ENCODE measurements at places on chromosomes 2 and 18. TPM values are rescaled to one million over a fixed set of nuclear protein-coding genes. Genes with fewer than 3 reads are reported as not detected.
A peak's percentile ranks its signal among the peaks of the same experiment; 100 is the strongest.

HJURP gene
- total RNA-seq: 98.4 TPM

GPR155 gene
- 9.2 TPM for total RNA-seq

KCTD1 gene
- 3.2 TPM for total RNA-seq

CRYGC gene
- total RNA-seq: not detected

CAPG gene
- 24.1 TPM for total RNA-seq

DNA sequence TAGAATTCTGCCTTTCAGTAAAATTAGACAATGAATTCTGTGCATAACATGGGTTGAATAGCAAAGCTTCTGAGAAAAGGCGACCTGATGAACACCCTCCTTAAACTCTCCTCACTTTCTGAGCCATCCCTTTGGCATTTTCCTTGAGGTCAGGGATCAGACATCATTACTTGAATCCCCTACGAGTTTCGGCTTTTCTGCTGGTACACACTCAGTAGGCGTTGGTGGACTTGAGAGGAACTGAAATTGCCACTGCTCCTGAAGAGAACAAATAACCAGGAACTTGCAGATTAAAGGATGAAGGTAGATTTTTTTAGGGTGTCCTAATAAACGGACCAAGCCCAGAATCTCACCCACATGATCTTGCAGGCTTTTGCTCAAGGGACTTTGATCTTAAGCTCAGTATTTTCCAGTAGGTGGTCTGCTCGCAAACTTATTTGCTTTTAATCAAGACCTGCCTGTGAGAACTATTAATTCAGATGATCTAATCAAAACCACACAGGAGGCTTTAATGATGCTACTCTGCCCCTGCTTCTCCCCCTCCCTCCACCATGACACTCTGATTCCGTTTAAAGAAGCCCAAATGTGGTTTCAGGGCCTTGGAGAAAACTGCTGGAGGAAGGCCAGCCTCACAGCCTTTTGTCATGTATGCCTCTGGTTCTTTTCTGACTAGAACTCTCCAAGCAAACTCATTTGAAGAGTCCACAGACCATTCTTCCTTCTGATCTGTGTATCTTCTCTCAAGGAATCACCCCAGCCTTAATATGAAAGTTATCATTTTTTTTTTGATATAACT lies 124.9 kb downstream of the PRKCE start:
- H3K4me1 ChIP-seq: peaks cover 5% of the 10 kb centered on the region
- H3K36me3 ChIP-seq: no peaks in the 10 kb centered on the region
- no peak overlapping the region for H3K4me3 ChIP-seq
- H3K27me3 ChIP-seq: no peaks in the 10 kb centered on the region
- DNase-seq: no peak

DNA sequence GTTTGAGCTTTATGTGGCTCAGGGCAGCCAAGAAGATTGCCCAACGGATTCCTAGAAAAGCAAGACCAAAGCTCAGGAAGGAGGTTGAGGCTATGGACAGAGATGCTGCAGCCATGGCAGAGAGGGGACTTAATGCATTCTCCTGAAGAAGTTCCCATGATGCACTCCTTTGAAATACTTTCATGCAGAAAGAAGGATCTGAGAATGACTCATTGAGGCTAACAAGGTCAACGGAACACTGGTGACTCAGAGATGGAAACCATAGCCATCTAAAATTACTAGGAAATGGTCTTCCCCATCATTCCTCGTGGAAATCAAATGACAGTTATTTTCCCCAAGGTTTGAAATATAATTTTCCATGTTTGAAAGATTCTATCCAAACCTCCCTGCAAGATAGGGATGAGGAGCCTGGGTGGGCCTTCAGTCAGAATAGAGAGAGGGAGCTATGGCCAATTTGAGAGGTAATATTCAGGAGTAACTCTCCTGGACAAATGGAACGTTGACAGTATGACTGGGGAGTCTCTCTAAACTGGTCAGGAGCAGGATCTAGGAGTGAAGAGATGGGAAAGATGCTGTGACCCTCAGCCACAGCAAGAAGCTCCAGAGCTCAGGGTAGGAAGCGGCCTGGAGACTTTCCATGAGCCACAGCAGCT lies 63.0 kb downstream of the REEP1 start:
- no peak overlapping the region for H3K27ac ChIP-seq
- H3K4me1 ChIP-seq: peaks cover 21% of the 10 kb centered on the region
- H3K36me3 ChIP-seq: peaks cover 8% of the 10 kb centered on the region
- H3K4me3 ChIP-seq: no peak overlapping the region
- H3K27me3 ChIP-seq: peaks cover 4% of the 10 kb centered on the region

GRCh38 chr18:42798606-42799170 lies 316.8 kb downstream of the RIT2 start:
- H3K4me1 ChIP-seq: no peaks in the 10 kb centered on the region
- no peak overlapping the region for H3K27ac ChIP-seq
- H3K27me3 ChIP-seq: no peaks in the 10 kb centered on the region
- no peak overlapping the region for H3K4me3 ChIP-seq
- H3K36me3 ChIP-seq: no peaks in the 10 kb centered on the region

- peak overlapping the region; percentile 80 for H3K4me3 ChIP-seq
- H3K27me3 ChIP-seq: no peaks in the 10 kb centered on the region
- peak overlapping the region; percentile 98 for H3K27ac ChIP-seq
- peaks cover 94% of the 10 kb centered on the region for H3K4me1 ChIP-seq
- H3K36me3 ChIP-seq: no peaks in the 10 kb centered on the region
These were observed 18.9 kb downstream of the SMAD7 start for GRCh38 chr18:48931680-48932461.

GRCh38 chr2:198135481-198135934 lies 331.1 kb downstream of the PLCL1 start:
- H3K4me1 ChIP-seq: no peaks in the 10 kb centered on the region
- DNase-seq: no peak
- peaks cover 3% of the 10 kb centered on the region for H3K36me3 ChIP-seq
- H3K27me3 ChIP-seq: no peaks in the 10 kb centered on the region

DNA sequence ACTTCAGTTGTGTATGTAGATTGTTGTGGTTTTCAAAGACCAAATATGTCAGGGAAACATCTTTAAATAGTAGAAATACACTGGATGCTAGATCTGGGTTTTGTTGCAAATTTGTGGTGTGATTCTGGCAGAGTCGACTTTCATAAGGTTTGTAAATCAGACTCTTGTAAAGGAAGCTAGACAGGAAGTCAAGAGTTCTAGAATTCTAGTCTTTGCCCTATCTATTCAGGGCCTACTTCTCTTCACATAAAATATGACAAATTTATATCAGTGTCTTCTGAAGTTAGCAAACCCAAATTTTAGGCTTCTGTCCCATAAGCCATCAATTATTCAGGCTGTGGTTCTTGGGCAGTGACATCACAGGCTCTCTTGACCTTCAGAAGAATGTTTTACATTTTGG lies 1579.2 kb upstream of the PIK3C3 start:
- no peak for DNase-seq
- no peaks in the 10 kb centered on the region for H3K27me3 ChIP-seq
- H3K36me3 ChIP-seq: no peaks in the 10 kb centered on the region
- no peak overlapping the region for H3K27ac ChIP-seq

- DNase-seq: no peak
- peaks cover 16% of the 10 kb centered on the region for H3K27me3 ChIP-seq
- no peaks in the 10 kb centered on the region for H3K36me3 ChIP-seq
- H3K4me1 ChIP-seq: no peaks in the 10 kb centered on the region
- no peak overlapping the region for H3K27ac ChIP-seq
These were observed 26.2 kb upstream of the TUBB6 start for GRCh38 chr18:12281861-12282260.

DNA sequence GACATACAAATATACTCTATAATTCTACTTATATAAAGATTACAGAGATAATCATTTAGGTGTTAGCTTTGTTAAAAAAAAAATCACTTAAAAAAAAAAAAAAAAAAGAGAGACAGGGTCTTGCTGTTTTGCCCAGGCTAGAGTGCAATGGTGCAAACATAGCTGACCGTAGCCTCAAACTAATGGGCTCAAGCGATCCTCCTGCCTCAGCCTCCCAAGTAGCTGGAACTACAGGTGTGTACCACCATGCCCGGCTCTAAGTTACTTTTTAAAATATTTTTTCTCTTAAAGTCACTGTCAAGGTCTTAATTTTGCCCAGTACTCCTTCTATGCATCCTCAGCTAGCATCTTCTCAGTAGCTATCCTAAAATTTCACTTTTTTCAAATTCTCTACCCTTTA lies 77.2 kb upstream of the SLC25A52 start:
- no peak for DNase-seq
- no peak overlapping the region for H3K4me3 ChIP-seq
- H3K27me3 ChIP-seq: no peaks in the 10 kb centered on the region

DNA sequence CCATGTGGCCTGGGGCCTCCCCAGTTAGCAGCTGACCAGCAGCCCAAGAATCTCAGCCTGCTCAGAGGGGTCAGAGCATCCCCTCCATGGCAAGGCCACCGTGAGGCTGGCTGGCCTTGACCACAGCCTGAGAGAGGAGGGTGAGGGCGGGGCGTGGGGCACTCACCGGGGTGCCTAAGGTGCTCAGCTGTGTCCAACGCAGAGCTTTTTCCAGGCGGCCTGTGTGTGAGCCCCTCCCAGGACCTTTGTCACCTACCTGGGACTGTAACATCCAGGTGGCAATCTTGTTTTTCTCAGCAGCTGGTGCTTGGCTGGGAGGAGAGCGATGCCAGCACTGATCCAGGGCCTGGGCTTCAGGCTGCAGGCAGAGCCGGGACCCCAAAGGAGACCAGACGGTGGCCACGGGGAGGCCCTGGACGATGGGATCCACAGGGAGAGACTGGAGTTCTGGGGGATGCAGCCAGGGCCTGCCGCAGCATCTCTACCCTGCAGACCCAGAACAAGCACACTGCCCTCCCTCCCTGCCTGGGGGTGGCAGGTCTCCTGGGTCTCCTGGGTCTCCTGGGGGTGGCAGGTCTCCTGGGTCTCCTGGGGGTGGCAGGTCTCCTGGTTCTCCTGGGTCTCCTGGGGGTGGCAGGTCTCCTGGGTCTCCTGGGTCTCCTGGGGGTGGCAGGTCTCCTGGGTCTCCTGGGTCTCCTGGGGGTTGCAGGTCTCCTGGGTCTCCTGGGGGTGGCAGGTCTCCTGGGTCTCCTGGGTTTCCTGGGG lies 12.3 kb downstream of the SNED1 start:
- no peaks in the 10 kb centered on the region for H3K36me3 ChIP-seq
- peaks cover 2% of the 10 kb centered on the region for H3K27me3 ChIP-seq
- no peak for DNase-seq
- no peak overlapping the region for H3K27ac ChIP-seq
- H3K4me3 ChIP-seq: no peak overlapping the region

- no peak overlapping the region for H3K27ac ChIP-seq
- no peak overlapping the region for H3K4me3 ChIP-seq
- H3K36me3 ChIP-seq: no peaks in the 10 kb centered on the region
These were observed 191.7 kb downstream of the GBX2 start for GRCh38 chr2:235976516-235976915.

- DNase-seq: no peak
- no peak overlapping the region for H3K4me3 ChIP-seq
- no peaks in the 10 kb centered on the region for H3K36me3 ChIP-seq
- no peaks in the 10 kb centered on the region for H3K27me3 ChIP-seq
- H3K27ac ChIP-seq: no peak overlapping the region
These were observed 55.5 kb upstream of the SLC16A14 start for GRCh38 chr2:230124235-230124634.

DNA sequence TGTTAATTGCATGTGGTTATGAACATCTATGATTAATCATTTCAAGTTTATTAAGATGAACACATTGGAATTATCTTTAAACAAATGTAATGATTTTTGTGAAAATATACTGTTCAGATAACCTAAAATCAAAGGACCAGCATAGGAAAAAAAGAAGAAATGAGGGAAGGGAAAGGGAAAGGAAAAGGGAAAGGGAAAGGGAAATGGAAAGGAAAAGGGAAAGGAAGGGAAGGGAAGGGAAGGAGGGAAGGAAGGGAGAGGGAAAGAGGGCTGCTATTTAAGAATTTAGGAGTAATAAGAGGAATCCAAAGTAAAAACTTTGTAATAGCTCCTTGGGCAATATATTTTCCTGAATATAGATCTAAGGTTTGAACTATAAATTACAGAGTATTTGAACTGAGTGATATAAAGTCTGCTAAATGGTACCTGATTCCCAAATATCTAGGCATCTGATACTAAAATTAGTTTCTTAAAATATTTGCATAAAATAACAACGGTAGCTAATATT lies 726.3 kb downstream of the EPHA4 start:
- H3K4me1 ChIP-seq: no peaks in the 10 kb centered on the region
- DNase-seq: no peak
- H3K4me3 ChIP-seq: no peak overlapping the region
- no peaks in the 10 kb centered on the region for H3K36me3 ChIP-seq
- H3K27ac ChIP-seq: no peak overlapping the region

DNA sequence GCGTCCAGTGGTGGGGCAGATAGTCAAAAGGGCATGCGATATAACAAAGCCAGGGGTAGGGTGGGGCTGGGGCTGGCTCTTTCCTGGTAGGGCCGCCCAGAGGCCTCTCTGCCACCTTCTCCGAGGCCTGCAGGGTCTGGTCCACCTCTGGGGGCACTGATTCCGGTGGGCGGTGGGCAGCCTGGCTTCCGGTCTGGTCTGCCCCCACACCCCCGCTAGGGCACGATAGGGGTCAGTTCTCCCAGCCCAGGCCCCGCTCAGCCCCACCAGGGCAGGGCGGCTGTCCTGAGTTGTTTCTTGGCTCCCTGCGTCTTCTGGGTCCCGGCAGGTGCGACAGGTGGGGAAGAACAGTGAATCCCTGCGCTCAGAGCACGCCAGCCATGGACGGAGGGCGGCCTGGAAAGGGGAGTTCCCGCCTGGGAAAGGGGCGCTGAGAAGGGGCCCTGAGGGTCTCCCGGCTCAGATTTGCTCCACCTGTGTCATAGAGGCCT lies 707 bp upstream of the ERFE start:
- H3K27me3 ChIP-seq: peaks cover 14% of the 10 kb centered on the region
- H3K4me3 ChIP-seq: no peak overlapping the region
- no peak for DNase-seq
- H3K36me3 ChIP-seq: no peaks in the 10 kb centered on the region
- H3K4me1 ChIP-seq: peaks cover 6% of the 10 kb centered on the region

- H3K27me3 ChIP-seq: no peaks in the 10 kb centered on the region
- no peaks in the 10 kb centered on the region for H3K4me1 ChIP-seq
- H3K27ac ChIP-seq: no peak overlapping the region
- no peak overlapping the region for H3K4me3 ChIP-seq
These were observed 28.1 kb downstream of the COBLL1 start for GRCh38 chr2:164813535-164813934.

GRCh38 chr18:52409727-52410126 lies 69.7 kb downstream of the DCC start:
- DNase-seq: no peak
- H3K36me3 ChIP-seq: no peaks in the 10 kb centered on the region
- H3K4me1 ChIP-seq: no peaks in the 10 kb centered on the region
- no peak overlapping the region for H3K27ac ChIP-seq
- H3K4me3 ChIP-seq: no peak overlapping the region

- no peak overlapping the region for H3K4me3 ChIP-seq
- H3K27me3 ChIP-seq: no peaks in the 10 kb centered on the region
- peaks cover under 1% of the 10 kb centered on the region for H3K4me1 ChIP-seq
- H3K27ac ChIP-seq: no peak overlapping the region
These were observed 39.8 kb downstream of the SLC66A2 start for GRCh38 chr18:79911344-79912270.
